Stimulated activated CD8-positive, alpha-beta memory T cell treated with anti-CD3 and anti-CD28 coated beads, Interleukin-15, amount 100 ng/mL, for 24 hours (primary cell): ENCODE measurements at places on chromosomes 3 and 15.

DNA sequence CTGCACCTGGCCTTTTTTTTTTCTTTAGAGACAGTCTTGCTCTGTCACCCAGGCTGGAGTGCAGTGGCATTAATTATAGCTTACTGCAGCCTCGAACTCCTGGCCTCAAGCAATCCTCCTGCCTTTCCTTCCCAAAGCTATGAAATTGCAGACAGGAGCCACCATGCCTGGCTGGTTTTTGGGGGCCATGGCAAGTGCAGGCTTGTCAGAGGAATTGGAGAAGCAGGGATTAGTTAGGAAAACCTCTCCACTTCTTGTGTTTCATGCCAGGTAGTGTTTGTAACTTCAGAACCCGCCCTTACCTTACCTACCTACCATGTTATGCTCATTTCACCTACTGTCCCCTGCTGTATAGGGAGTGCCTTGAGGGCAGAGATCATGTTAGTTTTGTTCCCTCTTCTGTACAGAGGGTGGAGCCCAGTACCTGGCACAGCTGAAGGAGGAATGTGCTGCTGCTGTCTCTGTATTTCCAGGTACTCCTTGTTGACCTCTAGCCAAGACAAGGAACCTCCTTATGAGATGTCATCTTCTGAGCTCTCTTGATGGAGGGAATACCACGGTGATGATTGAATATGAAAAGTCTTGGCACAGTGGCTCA, 43.8 kb downstream of the TRAK1 start:
- DNase-seq = no peak

GRCh38 chr3:190279690-190280089, 42.6 kb downstream of the CLDN1 start:
- no peak for DNase-seq

DNA sequence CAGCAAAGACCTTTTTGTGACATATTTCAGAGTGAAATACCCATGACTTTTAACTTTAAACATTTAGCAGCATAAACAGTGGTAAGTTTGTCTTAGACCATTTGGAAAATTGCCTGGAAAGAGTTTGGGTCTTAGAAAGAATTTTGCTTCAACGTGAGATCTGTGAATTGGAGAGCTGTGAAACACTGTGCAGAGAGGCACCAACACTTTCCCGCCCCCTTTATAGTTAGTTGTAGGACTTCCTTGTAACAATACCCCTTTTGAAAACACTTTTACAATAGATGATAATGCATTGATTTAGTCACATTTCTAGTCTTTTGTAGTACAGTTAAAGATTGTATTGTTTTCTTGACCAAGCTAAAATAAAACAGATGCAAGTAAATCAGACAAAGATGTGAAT, 43.5 kb upstream of the MBNL1 start:
- no peak for DNase-seq

DNA sequence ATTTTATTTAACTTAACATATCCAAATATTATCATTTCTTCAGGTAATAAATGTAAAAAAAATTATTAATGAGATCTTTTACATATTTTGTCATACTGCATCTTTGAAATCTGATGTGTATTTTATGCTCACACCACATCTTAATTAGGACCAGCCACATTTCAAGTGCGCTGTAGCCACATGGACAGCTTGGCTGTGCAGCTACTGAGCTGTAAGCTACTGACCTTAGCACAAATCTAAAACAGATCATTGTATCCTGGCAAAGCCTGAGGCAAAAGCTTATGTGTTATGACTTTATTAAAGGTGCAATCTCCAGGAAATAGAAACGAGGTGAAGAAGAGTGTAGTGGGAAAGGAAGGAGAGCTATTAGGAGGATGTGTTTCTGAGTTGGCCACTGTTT, 126.7 kb upstream of the UBE2E2 start:
- no peak for DNase-seq

GRCh38 chr3:167936019-167936418, 159.7 kb downstream of the GOLIM4 start:
- no peak for DNase-seq

DNA sequence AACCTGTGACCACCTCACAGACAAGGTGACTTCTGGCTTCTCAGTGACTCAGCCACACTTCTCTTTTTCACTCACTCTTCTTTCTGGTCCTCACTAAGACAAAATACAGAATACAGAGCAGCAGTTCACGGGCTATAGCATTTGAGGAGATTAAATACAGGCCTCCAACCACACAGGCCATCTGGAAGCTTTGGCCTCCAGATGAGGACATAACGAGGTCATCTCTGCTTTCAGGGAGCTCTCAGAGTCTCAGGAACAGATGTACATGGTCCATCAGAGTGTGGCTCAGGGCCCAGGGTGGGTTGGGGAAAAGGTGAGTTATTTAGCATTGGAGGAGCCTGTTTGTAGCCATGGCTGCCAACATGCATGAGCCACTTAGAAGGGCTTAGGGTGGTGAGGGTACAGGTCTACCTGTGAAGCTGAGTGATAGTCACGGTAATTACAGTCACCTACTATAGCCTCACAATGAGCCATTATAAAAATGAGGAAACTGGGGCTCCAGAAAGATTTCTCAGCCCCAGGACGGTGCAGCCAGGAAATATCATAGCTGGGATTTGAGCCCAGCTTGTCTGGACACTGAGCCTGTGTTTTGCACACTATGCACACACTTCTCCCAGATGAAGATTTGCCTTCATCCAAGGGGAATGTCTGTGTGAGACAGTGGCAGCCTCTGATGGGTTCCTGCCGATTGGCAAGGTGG, 159.8 kb upstream of the CTDSPL start:
- no peak for DNase-seq

DNA sequence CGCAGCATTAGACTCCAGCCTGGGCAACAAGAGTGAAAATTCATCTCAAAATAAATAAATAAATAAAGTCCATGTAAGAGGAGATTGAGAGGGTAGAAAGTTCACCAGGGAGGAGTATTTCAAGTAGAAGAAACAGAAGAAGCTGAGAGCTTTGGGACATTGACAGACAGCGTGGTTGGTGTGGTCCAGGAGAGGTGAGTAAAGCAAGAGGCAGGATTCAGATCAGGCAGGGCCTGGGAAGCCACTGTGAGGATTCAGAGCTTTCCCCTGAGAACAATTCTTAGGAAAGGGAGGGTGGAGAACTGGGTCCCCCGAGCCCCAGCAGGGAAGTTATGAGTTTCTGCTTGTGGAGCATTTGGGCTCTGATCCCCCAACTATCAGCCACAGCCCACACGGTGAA, 54.2 kb upstream of the AMOTL2 start:
- DNase-seq = no peak

DNA sequence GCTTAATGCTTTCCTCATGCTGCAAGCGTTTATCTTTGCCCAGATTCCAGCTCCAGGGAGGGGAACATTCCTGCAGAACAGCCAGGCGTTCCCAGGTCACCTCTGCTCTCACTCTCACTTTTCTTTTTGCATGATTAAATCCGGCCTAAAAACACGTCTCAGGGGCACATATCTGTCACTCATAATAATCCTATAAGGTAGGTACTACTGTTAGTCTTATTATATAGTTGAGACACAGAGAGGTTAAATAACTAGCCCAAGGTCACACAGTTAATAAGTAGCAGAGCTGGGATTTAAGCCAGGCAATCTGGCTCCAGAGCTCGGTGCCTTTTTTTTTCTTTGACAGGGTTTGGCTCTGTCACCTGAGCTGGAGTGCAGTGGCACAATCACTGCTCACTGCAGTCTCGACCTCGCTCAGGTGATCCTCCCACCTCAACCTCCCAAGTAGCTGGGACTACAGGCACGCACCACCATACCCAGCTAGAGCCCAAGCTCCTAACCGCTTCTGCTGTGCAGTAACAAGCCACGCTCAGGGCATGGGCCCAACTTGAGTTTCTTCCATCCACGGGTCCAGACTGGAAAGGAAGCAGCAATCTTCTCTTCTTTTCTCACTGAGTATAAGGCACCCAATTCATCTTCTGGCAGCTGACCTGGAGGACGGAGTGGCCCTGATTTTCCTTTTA, 96.5 kb downstream of the LIPC start:
- no peak for DNase-seq

- no peak for DNase-seq
Observed at GRCh38 chr3:171320750-171321558, 139.3 kb downstream of the TNIK start.

GRCh38 chr3:34229876-34230275, 431.4 kb downstream of the PDCD6IP start:
- DNase-seq = no peak

- DNase-seq = no peak
Observed at GRCh38 chr15:43243020-43243645, 22.3 kb upstream of the EPB42 start.

DNA sequence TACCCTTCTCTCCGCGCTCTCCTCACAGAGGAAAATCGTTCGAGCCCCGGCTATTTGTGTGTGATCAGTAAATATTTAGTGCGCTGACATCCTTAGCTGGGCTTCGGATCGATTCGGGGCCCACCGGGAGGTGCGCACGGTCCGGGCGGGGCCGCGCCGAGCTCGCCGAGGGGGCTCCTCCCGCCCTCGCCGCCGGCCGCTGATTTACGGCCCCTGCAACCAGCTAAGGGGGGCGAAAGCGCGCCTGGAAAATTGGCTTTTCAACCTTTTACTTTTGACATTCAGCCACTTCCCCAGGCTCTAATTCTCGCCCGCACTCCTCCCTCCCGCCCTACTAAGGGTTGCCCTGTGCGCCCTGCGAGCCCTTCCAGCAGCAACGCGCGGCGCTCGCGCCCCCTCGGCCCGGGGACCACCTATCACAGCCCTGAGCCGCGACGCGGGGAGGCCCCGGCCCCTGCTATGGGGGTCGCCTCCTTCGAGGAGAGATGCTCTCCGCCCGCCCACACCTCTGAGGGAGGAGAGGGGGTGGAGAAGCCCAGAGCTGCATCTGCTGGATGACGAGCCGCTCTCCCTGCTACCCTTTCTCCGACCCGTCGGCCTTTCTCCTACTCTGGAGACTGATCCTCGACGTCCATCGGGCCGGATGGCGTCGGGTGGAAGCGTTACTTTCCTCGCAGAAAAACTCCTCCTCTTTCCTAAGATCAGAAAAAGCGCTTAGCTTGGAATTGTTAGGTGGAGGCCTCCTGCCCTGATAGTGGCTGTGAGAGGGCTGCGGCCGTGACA, 7.8 kb upstream of the NR2F2 start:
- DNase-seq = no peak

DNA sequence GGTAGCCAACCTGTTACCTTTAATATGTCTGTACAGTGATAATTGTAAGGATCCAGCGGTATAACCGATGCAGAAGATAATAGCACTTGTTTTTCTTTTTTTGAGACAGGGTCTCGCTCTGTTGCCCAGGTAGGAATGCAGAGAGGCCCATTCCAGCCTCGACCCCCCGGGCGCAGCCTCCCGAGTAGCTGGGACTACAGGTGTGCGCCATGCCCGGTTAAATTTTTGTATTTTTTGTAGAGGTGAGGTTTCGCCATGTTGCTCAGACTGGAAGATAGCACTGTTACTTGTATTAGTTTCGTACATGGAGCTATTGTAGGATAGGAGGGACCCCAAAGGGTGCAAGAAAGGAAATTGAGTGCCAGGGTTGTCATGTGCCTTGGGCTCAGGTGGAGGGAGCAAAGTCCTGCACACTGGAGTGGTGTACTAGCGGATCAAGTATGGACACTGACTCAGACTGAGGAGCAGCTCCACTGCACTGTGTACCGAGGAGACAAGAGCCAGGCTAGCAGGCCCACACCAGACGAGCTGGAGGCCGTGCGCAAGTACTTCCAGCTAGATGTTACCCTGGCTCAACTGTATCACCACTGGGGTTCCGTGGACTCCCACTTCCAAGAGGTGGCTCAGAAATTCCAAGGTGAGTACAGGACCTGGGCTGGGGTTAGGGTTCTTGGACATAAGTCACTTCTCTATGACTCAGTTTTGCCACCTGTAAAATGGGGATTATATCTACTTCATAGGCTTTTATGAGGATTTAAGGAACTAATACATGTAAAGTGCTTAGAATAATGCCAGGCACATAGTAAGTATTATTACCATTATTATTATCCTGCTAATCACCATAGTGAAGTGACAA, 1.0 kb downstream of the OGG1 start:
- DNase-seq = no peak

- no peak for DNase-seq
Observed at GRCh38 chr3:178485756-178486155, 50.5 kb upstream of the KCNMB2 start.

DNA sequence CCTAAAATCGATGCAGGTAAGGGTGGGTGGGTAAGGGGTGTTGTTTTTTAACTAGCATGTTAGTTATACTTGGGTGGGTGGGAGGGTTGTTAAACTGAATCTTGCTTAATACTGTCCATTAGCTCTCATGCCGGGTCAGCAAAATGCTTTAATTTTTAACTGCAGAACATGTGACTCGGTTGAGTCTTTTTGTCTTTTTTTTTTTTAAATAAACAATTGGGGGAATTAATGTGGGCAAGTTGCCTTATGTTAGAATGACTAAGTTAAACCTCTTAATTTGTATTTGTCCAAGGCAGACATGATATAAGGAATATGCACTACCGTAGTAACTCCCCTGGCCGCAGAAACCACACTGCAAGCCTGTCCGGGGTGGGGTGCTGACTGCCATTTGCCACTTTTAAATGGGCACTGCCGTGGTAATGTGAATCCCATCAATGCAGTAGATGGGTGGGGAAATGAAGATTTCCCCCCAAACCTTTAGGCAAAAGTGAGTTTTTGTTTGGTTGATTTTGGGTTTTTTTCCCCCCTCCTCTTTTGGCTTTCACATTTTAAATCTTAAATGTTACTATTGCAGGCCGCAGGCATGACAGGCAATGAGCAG, 54.3 kb upstream of the CCR4 start:
- no peak for DNase-seq

DNA sequence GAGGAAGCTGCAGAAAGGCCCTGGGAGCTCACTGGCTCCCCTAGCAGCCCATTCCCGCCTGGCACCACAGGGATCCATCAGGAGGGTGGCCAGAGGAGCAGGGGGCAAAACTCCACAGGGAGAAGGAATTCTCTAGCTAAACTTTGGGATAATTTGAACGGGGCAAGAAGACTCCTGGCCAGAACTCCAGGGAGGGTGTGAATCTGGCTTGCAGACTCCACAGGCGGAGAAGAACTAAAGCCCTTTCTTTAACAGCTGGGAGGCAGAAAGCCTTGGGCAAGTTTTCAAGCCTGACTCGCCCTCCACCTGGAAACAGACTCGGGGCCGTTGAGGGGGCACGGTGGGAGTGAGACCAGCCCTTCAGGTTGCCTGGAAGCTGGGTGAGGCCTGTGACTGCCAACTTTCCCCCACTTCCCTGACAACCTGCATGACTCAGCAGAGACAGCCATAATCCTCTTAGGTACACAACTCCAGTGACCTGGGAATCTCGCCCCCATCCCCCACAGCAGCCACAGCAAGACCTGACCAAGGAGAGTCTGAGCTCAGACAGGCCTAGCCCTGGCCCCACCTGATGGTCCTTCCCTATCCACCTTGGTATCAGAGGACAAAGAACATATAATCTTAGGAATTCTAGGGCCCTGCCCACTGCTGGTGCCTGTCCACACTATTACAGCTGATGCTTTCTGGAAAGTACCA, 28.6 kb downstream of the SLC27A2 start:
- no peak for DNase-seq
